ENCODE measurements at places on chromosomes 2 and 18. TPM values are rescaled to one million over a fixed set of nuclear protein-coding genes. Genes with fewer than 3 reads are reported as not detected.

The STON1 gene
- total RNA-seq, result 25.0 TPM

DNA sequence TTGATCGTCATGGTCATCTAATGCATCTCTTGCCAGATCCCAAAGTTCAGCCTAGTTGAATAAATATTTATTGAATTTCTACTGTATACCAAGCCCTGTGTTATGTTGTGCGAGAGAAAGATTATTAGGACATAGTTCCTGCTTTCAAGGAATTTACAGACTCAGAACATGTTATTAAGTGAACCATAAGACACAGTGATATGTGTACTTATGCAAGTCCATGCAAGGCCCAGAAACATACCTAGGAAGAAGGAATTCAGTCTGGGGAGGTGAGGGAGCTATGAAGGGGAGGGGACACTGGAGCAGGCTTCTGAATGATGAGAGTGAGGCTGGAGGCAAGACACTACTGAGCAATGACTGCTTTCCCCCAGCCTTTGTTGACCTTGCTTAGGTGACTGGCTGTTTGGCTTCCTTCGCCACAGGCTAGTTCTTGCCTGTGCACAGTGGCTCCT lies 81.4 kb downstream of the ACAA2 start:
- no peak for DNase-seq

GRCh38 chr2:104703669-104704068 lies 150.2 kb upstream of the POU3F3 start:
- DNase-seq, result no peak

DNA sequence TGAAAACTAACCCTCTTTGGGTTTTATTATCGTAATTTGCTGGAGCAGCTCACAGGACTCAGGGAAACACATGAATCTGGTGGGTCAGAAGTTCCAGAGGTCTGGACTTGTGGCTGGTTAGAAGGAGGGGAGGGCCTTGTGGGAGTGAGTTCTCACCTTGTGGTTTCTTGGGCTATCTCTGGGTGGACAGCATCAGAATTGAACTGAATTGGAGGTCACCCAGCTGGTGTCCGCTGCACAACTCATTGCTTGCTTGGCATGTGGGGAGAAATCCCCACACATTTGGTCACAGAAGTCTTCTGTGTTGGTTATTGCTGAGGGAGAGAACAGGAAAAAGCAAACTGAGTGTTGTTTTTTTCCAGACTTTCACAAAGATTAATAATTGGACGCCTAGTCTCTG lies 27.5 kb downstream of the ZNF892 start:
- no peak for DNase-seq

- no peak for DNase-seq
Observed at GRCh38 chr18:24402209-24402785, 4.7 kb upstream of the OSBPL1A start.

DNA sequence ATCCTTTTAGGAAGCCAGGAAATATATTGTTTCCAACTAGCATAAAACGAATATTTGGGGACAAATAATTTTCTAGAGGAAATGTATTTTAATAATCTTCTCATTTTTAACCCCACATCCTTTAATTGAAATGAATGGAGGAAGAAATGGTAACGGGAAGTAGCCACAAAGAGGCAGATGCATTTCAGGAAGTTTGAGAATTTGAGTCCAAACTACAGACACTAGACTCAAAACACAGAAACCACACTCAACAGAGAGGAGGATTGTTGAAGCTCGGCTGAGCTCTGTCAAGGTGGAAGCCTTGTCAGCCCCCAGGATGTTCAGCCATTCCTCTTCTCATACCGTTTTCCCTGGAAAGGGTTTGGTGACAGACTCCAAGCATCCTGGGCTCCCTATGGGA lies 288.5 kb downstream of the NAPG start:
- no peak for DNase-seq

GRCh38 chr2:71798266-71799012 lies 345.1 kb downstream of the DYSF start:
- DNase-seq, result peak; percentile 39

- DNase-seq, result no peak
Observed at GRCh38 chr2:156339110-156339847, 6.8 kb upstream of the NR4A2 start.

The NT5DC4 gene
- not detected for total RNA-seq

GRCh38 chr2:28901841-28902240 lies 7.4 kb downstream of the WDR43 start:
- no peak for DNase-seq

The C2orf15 gene
- not detected for total RNA-seq

The HIBCH gene
- total RNA-seq, result 13.5 TPM

DNA sequence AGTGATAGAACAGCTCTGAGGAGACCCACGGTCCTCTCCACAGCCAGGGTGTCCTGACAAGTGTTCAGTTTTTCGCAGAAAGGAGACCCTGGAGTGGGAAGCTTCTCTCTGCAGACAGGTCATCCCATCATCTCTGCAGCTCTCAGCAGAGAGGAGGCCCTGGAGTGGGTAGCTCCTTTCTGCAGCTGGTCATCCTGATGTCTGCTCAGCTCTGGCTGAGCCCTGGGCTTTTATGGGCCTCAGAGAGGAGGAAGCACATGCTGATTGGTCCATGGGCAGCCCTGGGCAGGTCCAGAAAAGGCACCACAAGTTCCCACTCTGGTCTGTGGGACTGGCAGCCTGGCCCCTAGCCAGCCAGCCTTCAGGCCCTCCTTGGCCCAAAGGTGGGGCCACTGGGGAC lies 72.3 kb upstream of the ST3GAL5 start:
- no peak for DNase-seq

- DNase-seq, result no peak
Observed at GRCh38 chr2:158184001-158184400, 82.3 kb downstream of the UPP2 start.

- DNase-seq, result no peak
Observed at GRCh38 chr2:111252436-111252835, 131.7 kb downstream of the BCL2L11 start.

GRCh38 chr2:118837067-118837466 lies 10.4 kb downstream of the EN1 start:
- DNase-seq, result no peak

- no peak for DNase-seq
Observed at GRCh38 chr18:3827236-3827845, 377.4 kb downstream of the TGIF1 start.

DNA sequence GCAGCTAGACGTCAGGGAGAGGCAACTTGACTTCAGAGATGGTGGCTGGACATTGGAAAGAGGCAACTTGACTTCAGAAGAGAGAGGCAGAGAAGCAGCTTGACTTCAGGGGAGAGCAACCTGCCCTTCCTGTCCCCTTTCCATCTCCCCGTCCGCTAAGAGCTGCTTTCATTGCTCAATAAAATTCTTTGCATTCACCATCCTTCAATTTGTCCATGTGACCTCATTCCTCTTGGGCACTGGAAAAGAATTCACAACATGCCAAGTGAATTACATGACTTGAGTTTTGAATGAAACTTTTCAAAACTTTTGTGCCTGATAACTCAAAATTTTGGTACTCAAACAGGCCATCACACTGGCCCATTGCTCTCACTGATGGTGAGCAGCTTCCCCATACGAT lies 158.9 kb downstream of the DPP4 start:
- no peak for DNase-seq

- no peak for DNase-seq
Observed at GRCh38 chr18:71027531-71027930, 738.7 kb downstream of the SOCS6 start.

- DNase-seq, result no peak
Observed at GRCh38 chr2:12560618-12561017, 156.1 kb upstream of the TRIB2 start.

GRCh38 chr18:61239051-61239450 lies 94.2 kb upstream of the CDH20 start:
- no peak for DNase-seq

GRCh38 chr2:168529054-168529833 lies 73.2 kb downstream of the CERS6 start:
- no peak for DNase-seq

DNA sequence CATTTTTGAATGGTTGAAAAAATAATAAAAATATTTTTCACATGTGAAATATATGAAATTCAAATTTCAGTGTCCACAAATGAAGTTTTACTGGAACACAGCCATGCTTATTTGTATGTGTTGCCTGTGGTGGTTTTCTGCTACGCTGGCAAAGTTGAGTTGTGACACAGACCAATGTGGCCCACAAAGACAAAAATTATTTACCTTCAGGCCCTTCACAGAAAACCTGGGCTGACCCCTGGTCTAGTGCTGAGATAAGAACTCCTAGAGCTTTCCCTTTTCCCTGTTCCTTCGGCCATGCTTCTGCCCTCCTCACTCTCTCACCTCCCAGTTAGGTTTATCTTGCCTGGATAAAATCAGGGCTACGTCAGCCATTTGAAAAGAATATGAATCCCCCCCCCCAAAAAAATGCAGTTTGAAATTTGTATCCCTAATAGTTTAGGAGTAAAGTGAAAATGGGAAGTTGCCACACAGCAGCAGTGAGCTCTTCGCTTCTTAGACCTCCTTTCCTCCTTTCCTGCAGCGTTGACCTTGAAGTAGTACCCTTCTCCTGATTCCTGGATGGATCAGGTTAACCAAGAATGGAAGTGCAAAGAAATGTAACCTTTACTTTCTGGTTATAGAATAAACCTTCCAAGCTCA lies 91.0 kb downstream of the LIMS1 start:
- DNase-seq, result no peak

The SYT4 gene
- not detected for total RNA-seq

DNA sequence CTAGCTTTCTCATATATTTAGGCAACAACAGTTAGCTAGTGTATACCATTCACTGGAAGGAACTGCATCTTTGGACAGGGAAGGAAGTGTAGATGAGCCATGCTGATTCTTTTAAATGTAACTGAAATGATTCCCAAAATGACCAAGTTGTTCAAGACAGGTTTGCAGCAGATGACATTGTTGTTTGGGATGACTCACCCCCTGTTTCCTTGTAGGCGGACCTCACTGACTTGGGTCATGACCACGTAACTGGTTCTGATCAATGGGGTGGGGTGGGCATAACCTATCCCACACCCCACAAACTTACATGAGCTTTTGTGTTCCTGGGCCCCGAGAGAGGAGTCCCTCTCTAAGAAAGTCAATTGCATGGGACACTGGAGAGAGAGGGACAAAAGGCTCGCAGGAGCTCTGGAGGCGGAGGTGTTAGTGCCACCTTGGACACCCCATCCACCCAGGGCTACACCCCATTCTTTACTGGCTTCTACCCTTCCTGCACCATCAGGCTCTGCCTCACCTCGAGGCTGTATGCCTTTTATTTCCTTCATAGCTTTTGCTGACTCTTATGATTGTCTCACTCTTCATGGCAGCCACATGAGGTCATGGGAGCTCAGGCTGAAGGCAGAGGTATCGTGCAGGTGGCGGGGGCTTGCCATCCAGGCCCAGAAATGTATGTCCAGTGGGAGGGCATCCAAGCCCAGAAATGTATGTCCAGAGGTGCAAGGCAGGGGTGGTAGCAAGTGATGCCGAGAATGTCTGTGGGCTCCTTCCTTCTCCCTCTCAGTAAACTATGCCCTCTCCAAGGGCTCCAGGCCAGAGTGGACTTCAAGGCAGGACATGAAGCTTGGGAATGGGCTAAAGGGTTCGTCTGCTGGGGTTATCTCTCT lies 108.0 kb downstream of the TWIST2 start:
- DNase-seq, result peak; percentile 62

GRCh38 chr18:48711651-48712486 lies 173.0 kb downstream of the CTIF start:
- peak; percentile 57 for DNase-seq

Data from fibroblast of villous mesenchyme (primary cell).